ENCODE measurements at places on chromosomes 3 and 15.
A peak's percentile ranks its signal among the peaks of the same experiment; 100 is the strongest.

DNA sequence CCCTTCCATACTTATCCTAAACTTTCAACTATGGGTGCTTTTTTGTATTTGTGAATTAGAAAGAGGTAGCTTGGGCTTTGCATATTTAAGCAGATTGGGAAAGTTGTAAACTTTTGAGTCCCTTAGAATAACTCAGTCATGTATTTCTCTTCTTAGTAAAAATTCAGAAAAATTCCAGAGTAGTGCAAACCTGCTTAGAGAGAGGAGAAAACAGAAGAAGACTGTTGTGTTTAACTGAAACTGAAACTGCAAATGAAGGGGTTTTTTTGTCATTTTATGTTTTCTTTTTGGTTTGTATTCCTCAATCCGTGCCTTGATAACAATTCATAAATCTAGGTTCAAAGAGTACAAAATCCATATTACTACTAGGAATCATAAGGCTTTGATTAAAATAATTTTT, 31.3 kb downstream of the CD200 start:
- DNase-seq: peak; percentile 24

- DNase-seq: no peak
Measured at GRCh38 chr15:33382491-33382890, 71.7 kb downstream of the RYR3 start.

DNA sequence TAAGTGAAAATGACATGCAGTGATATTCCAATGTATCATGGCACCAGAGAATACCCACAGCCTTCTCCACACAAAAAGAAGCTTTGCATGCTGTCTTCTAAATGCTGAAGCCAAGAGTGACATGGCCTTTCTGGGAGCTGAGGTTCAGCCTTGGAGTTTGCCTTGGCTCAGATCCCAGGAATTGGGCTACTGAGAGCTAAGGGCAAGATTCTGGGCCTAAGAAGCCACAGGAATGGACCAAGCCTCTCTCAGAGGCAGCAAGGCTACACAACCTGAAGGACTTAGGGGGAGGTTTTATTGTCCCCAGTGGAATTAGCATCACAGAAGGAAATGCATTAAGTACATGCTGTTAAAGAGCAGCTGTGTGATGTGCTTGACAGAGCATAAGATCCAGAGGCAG, 1078.5 kb downstream of the TUSC7 start:
- no peak for DNase-seq

GRCh38 chr15:41553731-41554130, 5.3 kb upstream of the TYRO3 start:
- no peak for DNase-seq

DNA sequence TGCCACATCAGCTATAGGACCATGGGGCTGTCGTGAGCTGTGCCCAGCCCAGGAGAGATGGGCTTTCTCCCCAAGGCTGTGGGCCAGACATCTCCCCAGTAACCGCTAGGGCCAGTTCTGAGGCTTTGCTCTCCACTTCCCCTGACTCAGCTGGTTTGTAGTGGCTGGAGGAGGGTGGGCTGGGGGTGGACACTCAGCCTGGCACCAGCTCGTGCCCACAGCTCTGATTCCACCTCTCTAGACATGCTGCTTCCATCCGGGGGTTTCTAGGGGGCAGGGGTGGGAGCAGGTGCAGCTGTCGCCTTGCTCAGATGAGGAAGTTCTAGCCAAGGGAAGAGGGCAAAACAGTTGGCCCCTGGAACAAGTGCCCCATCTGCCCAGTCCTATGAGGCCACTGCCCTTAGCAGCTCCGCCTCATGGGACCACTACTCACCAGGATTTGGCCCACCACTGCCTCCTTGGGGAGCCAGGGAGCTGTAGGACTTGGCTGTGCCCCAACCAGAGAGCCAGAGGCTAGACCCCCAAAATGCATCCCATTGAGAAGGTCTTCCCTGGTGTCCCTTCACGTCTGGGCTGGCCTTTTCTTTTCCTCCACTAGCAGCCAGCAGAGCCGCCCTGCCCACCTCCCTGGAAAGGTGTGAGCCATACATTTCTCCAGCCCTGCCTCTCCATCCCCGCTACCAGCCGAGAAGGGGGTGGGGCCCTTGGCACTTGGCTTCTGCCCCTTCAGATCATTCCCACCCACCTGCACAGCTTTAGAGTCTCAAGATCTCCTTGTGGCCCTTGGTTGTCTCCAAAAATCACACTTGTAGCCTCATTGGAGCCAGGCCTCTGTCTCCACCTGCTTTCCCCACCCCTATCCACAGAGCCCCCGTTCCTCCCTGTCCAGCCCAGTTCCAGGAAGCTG, 9.9 kb downstream of the GLYCTK start:
- no peak for DNase-seq

DNA sequence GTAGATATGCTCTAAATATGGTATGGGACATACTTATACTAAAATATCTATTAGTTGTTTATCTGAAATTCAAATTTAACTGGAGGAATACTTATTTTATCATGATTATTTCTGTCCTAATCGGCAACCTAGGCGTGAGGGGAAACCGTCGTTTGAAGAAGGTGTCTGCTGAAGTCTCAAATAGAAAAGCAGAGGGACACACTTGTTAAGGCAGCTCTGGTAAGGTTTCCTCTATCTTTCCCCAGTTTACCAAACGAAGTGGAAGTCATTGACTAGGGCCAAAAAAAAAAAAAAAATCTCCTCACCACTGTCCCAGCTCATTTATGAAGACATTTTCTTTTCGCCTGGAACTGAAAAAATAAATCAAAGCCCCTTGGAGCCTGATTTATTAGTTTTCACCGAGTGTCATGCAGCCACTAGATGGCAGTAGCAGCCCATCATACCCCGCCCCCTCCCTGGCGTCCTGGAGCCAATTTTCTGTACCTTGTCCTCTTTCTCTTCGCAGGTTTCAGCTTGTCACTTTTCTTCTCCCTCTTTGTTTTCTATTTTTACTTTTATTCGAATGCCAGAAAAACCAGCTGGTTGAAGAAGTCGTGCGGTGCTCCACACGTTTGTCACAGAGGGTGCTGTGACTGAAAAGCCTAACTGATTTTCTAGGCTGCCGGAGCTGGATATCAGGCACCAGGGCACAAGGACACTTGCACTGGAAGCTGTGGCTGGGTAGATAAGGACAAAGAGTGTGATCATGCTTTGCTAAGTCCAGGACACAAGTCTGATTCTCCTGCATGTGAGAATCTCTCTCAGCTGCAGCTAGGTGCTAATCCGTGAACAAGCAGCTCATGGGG, 238.7 kb downstream of the ZPLD1 start:
- peak; percentile 33 for DNase-seq

DNA sequence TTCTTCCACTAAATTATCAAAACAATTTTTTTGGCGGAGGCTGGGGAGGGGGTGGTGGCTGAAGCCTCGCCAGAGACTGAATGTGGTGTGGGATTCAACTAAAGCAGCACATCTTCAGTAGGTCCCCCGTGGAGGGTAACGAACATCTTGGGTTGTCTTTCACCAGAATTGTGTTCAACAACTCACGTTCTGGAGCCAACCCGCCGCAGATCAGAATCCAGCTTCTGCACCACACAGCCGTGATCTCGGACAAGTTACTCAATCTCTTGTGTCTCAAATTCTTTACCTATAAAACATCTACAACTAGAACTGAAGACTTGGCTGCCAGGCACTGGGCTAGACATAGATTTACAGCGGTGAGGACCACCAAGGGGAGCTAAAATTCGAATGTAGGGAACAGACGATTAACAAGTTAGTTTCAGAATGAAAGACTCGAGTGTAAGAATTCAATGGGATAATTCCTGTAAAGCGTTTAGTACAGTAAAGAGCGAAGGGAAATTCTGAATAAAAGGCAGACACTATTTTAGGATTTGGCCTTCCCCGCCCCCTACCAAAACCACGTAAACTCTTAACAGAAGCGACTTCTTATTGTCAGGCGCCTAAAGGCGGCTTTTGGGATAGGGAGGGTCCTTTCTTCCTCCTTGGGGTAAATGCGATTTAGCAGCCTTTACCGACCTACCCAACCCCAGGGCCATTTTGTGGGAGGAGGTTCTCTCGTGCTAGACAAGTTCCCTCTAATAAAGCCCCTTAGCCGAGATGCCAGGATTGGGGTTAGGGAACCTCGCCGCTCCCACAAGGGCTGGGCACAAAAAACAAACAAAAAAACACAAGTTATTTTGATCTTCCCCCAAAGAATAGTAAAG, 697 bp upstream of the RAB5A start:
- peak; percentile 21 for DNase-seq

DNA sequence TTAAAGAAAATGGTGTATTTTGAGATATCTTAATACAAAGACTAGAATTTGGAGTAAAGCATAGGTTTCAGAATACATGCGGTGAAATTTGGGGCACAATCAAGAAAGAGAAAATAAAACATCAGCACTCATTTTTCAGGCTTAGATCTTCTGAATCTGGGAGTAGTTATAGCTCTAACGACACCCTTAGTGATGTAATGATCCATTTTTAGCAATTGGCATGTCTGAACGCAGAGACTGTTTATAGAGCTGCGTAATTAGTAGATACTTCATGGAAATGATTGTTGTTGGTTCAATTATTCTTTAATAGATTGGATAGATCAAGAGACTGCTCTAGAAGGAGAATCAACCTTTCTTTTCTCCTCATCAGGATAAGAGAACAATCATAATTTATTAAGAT, 47.5 kb upstream of the SNRK start:
- DNase-seq: no peak

DNA sequence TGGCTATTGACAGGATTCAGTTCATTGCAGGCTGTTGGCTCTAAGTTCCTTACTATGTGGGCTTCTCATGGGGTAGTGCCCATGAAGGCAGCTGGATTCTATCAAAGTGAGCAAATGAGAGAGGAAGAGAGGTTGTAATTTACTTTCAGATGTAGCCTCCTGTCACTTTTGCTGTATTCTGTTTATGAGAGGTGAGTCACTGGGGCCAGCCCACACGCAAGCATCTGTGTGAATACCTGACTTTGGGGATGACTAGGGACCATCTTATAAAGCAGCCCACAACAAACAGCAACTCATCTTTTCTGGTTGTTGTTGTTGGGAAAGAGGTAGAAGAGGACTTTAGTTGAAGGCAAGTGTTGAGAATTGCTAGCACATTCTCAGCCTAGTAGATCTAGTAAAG, 506.3 kb upstream of the GRM7 start:
- no peak for DNase-seq
